Naive thymus-derived CD8-positive, alpha-beta T cell (primary cell): ENCODE measurements at places on chromosomes 11 and 22. TPM values are rescaled to one million over a fixed set of nuclear protein-coding genes. Genes with fewer than 3 reads are reported as not detected.

- no peak for DNase-seq
Observed at GRCh38 chr11:125069008-125069407, 5.9 kb downstream of the SLC37A2 start.

GRCh38 chr11:363948-364761, 5.1 kb upstream of the B4GALNT4 start:
- DNase-seq: peak; percentile 53

DNA sequence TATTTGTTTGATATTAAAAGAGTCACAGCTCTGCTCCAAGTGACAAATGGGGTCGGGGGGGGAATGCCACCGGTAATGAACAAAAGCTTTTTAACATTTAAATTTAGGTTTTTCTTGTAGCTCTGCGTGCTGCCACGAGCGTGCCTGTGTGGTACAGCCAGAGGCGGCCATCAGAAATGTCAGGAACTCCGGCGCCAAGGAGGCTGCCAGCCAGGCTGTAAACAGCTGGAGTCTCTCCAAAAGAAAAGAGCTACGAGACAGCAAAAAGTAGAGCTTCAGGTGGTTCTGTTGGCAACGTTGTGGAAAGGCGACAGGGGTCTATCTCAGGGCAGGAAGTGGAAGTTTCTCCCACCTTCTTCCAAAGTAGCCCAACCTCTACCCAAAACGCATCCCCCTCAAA, 532.8 kb downstream of the OPCML start:
- no peak for DNase-seq

DNA sequence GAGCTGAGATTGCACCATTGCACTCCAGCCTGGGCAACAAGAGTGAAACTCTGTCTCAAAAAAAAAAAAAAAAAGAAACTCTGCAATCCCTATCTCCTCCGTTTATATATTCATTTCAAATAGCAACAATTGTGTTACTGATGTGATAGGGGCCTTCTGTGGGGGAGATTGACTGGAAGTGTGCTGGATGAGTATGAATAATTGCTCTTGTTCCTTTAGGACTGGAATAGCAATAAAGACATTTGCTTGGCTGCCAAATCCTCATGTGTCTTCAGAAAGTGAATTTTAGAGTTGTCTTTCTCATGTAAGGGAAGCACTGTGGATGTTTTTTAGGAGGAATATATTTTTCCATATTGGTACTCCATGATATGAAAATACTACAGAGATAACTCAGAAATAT, 21.1 kb upstream of the ME3 start:
- DNase-seq: no peak

- DNase-seq: peak; percentile 88
Observed at GRCh38 chr11:355581-356458, 13.5 kb upstream of the B4GALNT4 start.

DNA sequence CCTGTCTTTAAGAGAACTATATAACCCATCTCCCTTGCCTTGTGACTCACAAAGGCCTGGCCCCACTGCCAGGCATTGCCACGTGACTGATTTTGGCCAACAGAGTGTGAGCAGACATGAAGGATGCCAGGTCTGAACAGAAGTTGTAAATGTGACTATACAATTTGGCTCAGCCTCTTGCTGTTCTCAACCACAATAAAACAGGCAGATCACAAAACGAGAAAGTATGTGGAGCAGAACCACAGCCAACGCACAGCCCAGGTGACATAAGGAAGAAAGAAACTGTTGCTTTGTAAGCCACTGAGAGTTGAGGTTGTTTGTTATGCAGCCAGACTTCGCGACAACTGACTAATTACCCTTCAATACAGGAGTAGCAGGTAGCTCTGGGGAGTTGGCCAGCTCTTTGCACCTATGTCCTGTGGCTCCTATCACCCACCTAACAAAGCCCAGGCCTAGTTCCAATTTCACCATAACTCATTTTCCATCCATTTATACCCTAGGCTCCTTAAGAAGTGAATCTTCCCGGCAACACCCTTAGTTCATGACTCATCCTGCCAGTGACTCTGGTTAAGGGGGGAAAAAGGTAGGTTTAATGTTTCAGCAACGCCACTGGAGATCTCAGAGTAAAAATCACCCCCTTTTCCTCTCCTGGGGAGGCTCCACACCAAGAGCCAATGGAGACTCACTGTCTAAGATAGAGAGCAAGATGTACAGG, 53.7 kb downstream of the GALNT18 start:
- DNase-seq: no peak

GRCh38 chr11:99320769-99321290, 300.1 kb downstream of the CNTN5 start:
- no peak for DNase-seq

- DNase-seq: no peak
Observed at GRCh38 chr11:104089481-104089880, 53.0 kb downstream of the DDI1 start.

DNA sequence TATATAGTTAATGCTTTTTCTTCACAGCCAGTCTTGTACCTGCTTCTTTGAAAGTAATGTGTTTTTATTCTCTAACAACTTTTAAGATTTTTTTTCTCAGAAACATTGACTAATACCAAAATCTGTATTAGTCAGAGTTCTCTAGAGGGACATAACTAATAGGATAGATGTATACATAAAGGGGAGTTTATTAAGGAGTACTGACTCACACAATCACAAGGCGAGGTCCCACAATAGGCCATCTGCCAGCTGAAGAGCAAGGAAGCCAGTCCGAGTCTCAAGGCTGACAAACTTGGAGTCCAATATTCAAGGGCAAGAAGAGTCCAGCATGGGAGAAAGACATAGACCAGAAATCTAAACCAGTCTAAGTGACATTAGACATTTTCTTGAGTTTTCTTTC, 140.0 kb downstream of the RAB38 start:
- no peak for DNase-seq

GRCh38 chr11:106012744-106013143, 9.3 kb downstream of the MSANTD4 start:
- no peak for DNase-seq

The RNF169 gene
- total RNA-seq: 22.7 TPM

The MIOX gene
- total RNA-seq: 0.52 TPM

The TUBA8 gene
- total RNA-seq: 2.9 TPM

The ACCSL gene
- not detected for total RNA-seq

The OOSP3 gene
- total RNA-seq: not detected
